ENCODE measurements at places on chromosomes 11 and 22.

GRCh38 chr11:56890584-56891305, 98.0 kb upstream of the OR5AK2 start:
- no peak for DNase-seq

DNA sequence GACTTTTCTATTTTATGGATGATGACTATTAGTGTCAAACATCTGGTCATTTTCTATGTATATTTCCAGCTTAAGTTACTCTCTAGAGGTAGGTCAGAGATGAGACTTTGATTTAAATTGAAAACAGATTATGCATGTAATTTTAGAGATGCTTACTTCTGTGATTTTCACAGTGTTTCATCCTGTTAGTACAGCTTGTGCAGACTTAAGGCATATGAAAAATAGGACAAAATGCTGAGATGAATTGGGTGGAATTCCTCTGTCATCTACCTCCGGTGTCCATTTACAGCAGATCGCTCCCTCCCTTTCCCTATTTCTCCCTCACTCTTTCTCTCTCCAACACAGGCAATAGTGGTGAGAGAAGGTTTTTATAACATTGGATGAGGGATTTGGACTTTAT, 14.1 kb downstream of the JAM3 start:
- no peak for DNase-seq

GRCh38 chr22:45418770-45419138, 5.3 kb downstream of the RIBC2 start:
- no peak for DNase-seq

- no peak for DNase-seq
These were observed 13.8 kb upstream of the MIAT start for GRCh38 chr22:26643418-26644100.

GRCh38 chr11:87137711-87138110, 100.0 kb downstream of the TMEM135 start:
- no peak for DNase-seq

GRCh38 chr11:122358292-122358691, 242.3 kb upstream of the BLID start:
- DNase-seq = no peak

DNA sequence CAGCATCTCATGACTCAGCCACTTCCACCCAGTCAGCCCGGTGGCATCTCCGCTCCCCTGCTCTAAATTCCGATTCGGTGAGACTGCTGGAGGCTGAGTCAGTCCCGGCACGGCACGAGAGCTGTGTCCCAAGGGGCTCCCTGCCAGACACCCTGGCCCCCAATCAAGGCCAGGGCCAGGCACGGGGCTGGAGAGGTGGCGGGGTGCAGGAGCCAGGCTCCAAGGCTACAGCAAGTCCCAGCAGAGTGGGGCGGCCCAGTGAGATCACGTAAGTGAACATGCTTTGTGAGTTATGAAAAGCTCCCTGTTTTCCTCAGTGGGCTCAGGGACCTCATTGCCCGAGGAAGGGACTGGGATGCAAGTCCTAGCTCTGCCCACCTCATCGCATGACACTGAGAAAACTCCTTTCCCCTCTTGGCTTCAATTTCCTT, 3.0 kb downstream of the C11orf68 start:
- no peak for DNase-seq

DNA sequence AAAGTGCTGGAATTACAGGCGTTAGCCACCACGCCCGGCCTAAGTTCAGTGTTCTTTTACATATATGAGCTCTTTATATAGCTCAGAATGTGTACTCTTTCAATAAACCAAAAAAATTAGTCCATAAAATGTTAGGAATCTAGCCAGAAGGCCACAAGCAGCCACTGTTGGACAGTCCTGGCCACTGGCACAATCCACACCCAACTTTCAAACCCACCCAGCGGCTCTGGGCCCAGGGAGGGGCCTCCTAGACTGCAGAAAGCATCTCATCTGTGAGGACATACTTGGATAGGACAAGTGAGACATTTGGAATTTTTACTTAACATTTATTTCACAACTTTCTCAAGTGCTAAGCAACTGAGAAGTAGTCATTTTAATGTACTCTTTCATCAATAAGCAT, 6.4 kb downstream of the PACSIN2 start:
- no peak for DNase-seq

DNA sequence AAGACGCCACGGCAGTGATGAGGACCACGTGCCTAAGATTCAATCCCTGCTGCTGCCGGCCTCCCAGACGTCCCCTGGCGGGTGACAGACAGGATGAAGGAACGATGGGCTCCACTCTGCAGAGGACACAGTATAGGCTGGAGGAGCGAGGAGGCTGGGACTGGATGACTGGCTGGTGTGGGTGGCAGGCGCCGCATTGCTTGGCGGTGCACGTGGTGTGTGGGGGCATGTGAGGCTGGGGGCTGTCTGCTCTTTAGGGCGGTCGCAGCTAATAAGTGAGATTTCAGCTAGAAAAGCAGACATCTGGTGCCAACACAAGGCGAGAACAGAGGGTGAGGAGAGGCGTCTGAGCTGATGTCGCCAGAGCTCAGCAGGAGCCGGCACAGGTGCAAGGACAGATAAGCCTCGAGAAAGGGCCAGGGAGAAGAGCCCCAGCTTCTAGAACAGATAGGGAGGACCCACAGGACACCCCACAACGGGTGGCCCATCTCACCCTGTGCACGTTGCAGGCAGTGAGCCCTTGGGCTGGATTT, 33.2 kb downstream of the TSPAN4 start:
- no peak for DNase-seq

- DNase-seq = no peak
These were observed 15.1 kb upstream of the SMIM38 start for GRCh38 chr11:69140635-69141034.

DNA sequence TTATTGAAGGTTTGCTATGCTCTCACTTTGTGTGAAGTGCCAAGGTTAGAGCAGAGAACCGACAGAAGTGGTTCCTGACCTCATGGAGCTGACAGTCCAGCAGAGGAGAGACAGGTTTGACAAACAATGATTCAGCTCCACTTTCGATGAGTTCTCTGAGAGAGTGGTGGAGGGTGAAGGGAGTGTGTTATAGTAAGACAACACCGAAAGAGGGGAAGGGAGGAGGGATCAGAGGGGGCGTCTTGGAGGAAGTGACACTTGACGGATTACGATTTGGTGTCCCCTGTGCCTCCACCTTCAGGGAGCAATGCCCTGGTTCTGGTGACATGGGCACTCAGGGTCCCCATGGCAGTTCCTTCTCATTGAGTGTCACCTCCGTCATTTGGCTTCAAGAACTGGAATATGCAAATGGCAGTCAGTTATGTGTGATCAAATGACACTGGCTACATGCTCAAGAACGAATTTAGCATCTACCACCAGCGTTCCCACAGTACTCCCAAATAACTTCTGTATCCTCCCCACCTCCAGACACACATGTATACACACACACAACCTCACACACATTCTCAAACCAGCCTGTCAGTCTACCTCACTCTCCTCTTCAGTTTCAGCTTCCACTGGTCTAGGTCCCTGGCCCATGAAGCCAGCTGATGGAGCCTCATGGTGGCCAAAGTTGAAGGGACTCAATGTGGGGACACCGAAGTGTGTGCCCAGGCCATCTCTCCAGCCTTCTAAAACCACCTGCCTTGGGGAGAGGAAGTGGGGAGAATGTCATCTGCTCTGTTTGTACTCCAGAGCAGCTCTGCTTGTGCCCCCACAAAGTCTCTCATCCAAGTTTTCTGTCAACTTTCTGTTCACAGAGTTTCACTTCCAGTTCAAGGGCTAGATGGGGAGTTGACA, 31.4 kb upstream of the NUP160 start:
- DNase-seq = peak; percentile 14

DNA sequence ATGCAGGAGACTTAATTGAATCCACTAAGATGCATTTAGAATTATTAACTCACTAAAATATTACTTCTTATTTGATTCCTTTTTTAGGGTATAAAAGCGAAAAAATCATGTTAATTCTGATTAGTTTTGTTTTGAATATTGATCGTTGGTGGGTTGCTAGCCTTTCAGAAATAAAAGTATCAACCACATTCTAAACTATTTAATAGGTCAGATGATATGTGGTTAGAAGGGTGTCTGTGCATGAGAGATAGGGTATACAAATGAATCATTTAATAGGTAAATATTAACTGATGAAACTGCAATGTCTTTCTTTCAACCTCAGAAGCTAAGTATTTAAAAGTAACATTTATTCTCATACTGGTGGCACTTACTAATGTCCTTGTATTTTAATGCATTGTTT, 515.1 kb downstream of the CNTN5 start:
- no peak for DNase-seq

DNA sequence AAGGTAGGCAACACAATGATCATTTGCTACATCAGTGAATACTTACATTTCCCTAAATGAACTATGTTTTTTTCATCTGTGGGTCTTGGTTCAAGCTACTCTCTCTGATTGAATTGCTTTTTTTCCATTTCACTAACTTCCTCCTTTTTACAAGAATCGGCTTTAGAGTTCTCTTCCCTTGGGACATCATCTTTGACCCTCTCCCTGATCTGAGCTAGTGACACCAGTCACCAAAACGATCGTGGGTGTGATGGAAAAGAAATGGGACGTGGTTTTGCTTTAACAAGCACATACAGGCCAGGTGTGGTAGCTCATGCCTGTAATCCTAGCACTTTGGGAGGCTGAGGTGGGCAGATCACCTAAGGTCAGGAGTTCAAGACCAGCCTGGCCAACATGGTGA, 129.9 kb downstream of the WT1 start:
- DNase-seq = no peak

- no peak for DNase-seq
These were observed 1568.5 kb downstream of the FAM181B start for GRCh38 chr11:81165164-81165563.

- DNase-seq = no peak
These were observed 2.1 kb downstream of the ADA2 start for GRCh38 chr22:17217179-17217578.

GRCh38 chr11:12678991-12679390, 4.8 kb downstream of the TEAD1 start:
- DNase-seq = no peak

GRCh38 chr11:1942558-1943260, 4.4 kb upstream of the MRPL23 start:
- no peak for DNase-seq

DNA sequence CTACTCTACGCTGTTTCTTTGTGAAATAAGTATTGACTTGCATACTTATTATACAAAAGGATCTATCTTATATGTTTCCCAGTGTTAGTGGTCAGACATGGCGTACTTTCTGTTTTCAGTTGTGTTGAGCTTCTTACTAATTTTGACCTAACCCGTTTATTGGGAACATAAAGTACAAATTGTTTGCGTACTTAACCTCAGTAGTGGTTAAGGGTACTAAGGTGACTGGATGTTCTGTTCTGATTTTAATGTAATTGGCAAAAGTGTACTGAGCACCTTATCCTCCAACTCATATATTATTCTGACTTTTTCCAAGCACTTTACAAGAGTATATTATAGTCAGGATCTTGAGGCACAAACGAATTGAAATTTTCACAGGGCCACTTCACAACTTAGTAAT, 17.2 kb downstream of the TBCEL start:
- no peak for DNase-seq

DNA sequence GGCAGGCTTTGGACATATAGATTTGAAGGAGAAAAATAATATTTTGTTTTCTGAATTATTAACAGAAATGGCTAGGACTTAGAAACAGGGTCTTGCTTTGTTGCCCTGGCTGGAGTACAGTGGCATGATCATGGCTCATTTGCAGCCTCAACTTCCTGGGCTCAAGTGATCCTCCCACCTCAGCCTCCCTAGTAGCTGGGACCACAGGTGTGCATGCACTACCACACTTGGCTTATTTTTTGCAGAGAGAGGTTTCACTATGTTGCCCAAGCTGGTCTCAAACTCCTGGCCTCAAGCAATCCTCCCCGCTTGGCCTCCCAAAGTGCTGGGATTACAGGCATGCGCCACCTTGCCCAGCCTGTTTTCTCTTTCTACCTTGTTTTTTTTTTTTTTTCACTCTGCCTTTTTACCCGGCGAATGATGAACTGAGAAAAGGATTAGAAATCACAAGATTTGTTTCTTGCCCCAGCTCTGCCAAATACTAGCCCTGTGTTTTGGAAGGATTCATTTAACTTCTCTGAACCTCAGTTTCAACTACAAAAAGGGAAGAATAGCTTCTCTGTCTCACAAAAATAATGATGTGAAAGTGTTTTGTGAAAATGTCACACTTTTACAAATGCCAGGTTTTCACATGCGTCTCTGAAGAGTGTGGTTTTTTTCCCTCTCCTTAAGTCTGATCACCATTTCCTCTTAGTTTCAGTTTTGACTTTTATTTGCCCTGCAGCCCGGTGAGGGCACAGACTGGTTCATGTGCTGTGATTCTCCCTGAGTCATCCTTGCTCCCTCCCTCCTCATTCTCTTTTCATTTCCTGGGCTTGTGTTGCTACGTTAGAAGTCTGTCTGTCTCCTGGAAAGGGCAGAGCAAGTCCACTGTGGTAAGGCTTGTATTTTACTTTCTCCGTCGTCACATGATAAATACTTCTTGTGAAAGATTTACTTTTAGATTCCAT, 67.7 kb downstream of the BCL2L13 start:
- peak; percentile 26 for DNase-seq

GRCh38 chr11:71252269-71252769, at the start of gene SHANK2:
TSS of gene SHANK2 (minus strand) at chr11:71252577. CDS start at chr11:71147326, 105,251 bp downstream.
- DNase-seq = peak; percentile 33

DNA sequence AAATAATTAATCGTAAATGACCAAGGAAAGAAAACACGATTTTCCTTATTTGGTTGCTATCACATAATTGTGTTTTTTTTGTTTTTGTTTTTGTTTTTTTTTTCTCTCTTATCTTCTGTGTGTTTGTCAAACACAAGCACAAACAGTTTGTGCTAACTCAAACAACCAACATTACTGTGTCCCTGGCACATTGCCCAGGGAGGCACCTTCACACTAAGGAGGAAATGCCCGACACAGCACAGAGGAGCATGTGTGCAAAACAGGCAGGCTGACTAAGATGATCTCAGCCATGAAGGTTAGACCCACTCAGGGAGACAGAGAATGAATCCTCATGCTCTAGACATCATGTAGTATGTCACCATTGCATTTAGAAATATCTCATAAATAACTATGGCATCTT, 130.1 kb downstream of the SOX6 start:
- no peak for DNase-seq

DNA sequence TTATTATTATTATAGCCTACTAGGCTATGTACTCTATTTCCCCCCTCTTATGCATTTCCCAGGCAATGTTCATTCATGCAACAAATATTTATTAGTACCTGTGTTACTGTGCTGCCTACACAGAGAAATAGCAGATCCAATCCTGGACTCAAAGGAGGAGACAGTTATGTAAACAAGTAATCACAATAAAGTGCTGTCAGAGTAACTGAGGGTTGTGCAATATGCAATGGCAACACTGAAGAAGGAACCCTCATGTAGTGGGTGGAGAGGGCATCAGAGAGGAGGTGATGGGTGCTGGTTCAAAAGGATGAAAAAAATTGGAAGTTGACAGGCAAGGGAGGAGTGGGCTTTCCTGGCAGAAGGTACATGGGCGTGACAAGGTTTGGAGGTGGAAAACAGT, 886 bp upstream of the P4HA3 start:
- no peak for DNase-seq

GRCh38 chr11:65856689-65857499, 1.1 kb downstream of the CFL1 start:
- DNase-seq = peak; percentile 69

- no peak for DNase-seq
These were observed 8.4 kb upstream of the OMP start for GRCh38 chr11:77093987-77094840.
